ENCODE measurements at places on chromosomes 2 and 18.

- DNase-seq = no peak
Measured at GRCh38 chr2:60746318-60746717, 9.8 kb upstream of the PAPOLG start.

- no peak for DNase-seq
Measured at GRCh38 chr2:69740502-69740951, 1.4 kb upstream of the ANXA4 start.

- no peak for DNase-seq
Measured at GRCh38 chr2:61425605-61426155, 45.2 kb downstream of the USP34 start.

DNA sequence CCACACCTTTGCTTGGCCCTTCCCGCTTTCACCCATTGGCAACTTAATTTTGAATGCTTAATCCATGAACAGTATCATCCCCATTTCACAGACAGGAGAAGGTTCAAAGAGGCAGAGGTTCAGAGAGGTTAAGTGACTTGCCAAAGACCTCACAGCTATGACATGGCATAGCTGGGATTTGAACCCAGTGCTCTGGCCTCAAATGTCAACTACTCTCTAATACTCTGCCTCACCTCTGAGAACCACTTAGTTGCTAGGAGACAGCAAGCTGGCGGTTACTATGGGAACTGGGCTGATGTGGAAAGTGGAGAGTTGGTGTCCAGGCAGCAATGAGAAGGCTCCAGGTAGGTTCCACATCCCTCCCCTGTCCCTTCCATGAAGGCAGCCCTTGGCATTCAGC is 15.8 kb upstream of the PRSS56 start:
- no peak for DNase-seq

- no peak for DNase-seq
Measured at GRCh38 chr2:170271340-170271739, 93.4 kb downstream of the MYO3B start.

DNA sequence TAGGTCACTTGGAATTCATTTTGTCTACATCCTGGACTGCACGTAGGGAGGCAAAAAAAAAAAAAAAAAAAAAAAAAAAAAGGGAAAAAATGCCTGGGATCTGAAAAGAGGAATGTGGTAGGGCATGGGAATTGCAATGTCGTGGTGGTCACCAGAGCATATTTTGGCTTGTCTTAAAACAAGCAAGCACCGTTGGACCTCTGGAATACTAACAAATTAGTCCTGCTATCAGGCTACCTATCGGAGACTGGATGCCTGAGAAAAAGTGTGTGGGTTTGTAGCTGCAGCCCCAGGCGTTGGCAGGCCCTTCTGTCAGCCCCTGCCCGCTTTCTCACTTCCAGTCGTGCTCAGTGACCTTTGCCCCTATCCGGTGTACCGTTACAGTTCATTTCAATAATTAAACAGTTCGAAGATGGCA is 588.5 kb upstream of the ZEB2 start:
- no peak for DNase-seq

DNA sequence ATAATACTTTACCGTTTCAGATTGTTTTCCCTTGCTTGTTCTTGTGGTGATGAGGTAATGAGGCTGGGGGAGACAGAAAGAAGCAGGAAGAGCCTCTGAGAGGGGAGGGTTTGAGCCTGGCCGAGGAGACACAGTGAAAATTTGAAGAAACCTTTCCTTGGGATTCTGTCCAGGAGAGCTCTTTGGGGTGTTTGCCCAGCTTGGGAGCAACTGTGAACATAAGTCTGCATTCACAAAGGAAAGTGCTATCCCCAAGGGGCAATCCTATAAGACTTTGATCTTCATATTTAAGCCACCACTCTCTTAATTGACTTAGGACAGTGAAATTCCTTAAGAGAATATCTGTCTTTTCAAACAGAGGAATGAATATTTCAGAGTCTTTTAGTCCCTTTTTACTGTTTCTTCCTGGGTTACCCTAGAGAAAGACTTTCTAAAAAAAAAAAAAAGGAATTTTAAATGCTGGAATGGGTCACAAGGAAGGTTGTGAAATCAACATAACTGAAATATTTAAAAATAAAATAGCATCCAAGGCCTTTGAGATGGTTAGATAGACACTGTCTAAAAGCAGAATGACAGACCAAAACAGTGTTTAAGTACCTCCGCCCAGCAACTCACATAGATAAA is 52.5 kb upstream of the STAM2 start:
- DNase-seq = no peak

DNA sequence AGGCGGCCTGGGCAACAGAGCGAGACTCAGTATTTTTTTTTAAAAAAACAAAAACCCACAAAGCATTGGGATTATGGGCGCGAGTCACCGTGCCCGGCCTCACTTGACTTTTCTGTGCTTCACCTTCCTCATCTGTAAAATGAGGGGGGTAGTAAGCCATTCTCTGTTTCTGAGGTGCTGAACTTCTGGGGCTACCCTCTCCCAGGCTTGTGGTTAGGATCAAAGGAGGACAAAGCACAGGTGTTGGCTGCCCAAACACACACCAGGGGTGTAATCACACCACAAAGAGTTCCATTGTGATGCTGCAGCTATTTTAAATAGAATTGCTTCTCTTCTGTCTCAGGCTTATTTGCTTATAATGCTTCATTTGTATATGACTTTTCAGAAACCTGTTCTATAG is 35.8 kb upstream of the INHBB start:
- no peak for DNase-seq

DNA sequence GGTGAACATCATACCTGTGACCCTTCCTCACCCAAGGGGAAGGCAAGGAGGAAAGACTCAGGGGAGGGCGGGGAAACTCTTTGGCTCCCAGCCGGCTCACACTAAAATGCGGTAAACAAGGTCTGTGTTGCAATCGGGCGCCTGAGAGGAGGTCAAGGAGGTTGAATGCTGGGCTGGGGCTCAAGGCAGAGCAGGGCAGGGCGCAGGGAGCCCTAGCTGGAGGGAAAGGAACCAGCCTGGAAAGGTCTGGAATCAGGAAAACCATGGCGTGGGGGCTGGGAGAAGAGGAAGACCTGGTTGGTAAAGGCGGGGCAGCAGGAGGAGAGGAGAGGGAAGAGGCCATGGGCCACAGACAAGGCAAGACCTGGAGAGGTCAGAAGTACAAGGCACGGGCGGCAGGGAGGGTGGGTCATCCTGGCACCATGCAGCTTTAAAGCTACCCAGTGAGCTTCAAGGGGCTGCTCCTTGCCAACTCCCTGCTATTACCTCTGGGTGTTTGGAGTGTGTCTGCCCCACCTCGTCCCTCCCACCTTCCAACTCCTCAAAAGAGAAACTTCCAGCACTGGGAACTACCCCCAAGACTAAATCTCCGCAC is 4.8 kb upstream of the TMEM37 start:
- no peak for DNase-seq

DNA sequence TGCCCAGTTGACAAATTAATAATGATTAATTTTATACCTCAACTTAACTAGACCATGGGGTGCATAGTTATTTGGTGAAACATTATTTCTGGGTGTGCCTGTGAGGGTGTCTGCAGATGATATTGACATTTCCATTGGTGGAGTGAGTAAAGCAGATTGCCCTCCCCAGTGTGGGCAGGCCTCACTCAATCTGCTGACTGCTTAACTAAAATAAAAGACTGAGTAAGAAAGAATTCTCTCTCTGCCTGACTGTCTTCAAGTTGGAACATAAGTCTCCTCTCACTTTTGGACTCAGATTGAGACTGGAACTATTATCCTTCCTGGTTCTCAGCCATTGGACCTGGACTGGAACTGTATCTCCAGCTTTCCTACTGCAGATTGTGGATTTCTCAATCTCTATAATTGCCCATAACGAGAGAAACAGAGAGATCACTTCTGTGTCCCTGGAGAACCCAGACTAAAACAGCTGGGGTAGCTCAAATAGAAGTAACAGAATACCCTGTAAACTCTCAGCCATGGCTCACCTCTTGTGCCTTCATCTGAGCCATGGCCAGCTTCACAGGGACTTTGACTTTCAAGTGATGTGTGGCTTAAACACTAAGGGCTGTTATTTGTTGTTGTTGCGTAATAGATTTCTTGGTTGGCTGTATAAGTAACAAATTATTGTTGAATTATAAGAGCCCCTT is 575.3 kb upstream of the RAB6C start:
- DNase-seq = no peak

GRCh38 chr2:240795916-240796510 is 24.0 kb downstream of the KIF1A start:
- DNase-seq = no peak

GRCh38 chr2:161119483-161119882 is 40.7 kb upstream of the TANK start:
- no peak for DNase-seq

- no peak for DNase-seq
Measured at GRCh38 chr2:195352581-195352980, 304.4 kb upstream of the SLC39A10 start.

- DNase-seq = no peak
Measured at GRCh38 chr2:46252891-46253659, 44.1 kb upstream of the EPAS1 start.

- DNase-seq = no peak
Measured at GRCh38 chr18:9055626-9056025, 46.9 kb upstream of the NDUFV2 start.

- no peak for DNase-seq
Measured at GRCh38 chr2:30225131-30225762, 6.1 kb upstream of the LBH start.

- no peak for DNase-seq
Measured at GRCh38 chr2:145065342-145065741, 545.4 kb upstream of the ZEB2 start.

DNA sequence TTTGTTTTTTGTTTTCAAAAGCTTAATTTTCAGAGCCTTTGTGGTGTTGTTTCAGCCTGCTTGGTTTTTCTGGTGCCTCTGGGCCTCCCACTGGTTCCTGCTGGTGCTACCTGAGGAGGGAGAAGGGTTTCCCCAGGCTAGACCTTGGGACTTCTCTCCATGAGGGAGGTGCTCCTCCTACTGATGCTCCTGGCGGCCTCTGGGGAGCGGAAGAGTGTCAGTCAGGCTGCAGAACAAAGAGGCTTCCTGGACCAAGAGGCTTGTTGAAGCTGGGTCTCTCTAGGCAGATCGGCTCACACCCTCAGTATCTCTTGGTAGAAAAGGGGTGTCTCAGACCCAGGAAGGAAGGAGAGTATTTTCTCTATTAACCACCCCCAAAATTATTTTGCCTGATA is 32.2 kb downstream of the RFX8 start:
- DNase-seq = no peak

GRCh38 chr2:120195553-120195952 is 27.6 kb downstream of the TMEM185B start:
- no peak for DNase-seq

- no peak for DNase-seq
Measured at GRCh38 chr2:238846628-238847418, 1.1 kb upstream of the TWIST2 start.

GRCh38 chr2:48132271-48132625 is 225.9 kb upstream of the FBXO11 start:
- no peak for DNase-seq

DNA sequence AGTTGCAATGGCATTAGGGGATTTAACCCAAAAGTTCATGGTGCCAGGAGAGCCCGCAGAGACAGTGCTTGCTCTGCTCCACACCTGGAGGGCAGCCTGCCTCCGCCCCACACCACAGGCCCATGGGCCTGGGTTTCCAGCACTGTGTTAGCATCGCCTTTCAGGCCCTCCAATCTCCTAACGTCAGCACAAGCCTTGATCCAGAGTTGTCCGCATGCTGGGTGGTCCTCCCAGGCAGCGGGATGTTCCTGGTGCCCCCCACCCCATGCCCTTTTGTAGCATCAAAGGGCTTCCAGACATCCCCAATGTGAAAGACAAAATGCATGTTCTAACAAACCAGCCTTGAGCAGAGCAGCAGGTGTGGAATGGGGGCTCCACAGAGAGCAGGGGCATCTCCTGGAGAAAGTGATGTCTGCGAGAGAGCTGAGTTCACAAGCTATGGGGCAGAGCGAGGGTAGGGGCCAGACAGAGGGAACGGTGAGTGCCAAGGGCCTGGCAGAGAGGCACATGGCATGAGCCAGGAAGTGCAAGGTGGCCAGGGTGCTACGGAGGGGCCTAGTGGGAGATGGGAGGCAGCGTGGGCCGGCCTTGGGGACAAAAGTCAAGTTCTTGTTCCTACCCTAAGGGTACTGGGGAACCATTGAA is 119.2 kb downstream of the CYP26B1 start:
- no peak for DNase-seq

DNA sequence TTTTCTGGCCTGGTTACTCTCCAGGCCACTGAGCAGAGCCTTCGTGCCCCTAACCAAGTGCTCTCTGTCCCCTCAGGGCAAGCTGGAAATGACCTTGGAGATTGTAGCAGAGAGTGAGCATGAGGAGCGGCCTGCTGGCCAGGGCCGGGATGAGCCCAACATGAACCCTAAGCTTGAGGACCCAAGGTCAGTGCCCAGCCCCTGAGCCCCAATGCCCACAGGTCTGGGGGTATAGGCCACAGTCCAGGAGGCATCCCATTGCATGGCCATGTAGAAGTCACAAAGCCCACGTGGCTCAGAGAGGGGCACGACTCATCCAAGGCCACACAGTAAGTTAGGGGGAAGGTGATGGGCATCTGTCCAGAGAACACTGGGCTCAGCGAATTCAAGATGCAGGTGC is 227.6 kb downstream of the DYSF start:
- DNase-seq = no peak

DNA sequence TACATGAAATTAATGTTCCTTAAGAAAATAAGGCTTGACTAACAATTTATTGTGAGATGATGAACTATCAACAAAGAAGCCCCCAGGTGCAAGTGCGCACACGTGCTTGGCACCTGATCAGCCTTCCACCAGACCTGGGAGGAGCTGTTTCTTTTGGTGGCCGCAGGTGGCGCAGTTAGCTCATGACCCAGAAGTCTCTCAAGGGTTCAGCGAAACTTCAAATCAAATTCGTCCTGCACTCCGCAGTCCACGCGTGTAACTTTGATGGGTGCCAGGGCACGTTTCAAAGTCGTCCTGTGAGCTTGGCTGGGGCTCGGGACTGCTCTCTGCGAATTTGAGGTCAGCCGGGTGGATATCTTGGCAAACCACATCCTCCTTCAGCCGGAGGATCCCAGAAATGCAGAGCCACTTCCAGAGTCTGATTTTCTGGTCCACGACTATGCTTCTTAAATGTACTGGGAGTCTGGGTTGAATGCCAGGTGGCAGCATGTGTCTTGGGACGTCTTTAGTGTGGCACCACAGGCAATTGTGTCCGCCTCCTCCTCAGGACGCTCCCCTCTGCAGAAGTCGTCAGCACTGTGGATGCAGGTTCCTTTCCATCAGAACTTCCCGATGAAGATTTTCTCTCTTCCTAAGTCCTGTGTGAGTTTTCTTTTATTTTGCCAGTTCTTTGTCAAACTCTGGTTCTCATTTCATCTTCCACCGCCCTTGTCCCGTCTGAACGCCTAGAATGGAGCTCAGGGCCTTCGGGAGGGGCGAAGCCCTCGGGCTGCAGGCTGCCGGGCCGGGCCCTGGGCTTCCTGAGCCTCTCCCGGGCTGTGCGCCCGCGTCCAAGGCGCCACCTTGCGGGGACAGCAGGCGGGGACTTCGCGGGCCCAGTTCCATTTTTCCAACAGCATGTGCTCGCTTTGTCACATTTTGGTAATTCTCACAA is 61.3 kb upstream of the RAPGEF4 start:
- DNase-seq = no peak

Data from omental fat pad (tissue), 4 donors.